ENCODE measurements at places on chromosomes 2 and 18.

DNA sequence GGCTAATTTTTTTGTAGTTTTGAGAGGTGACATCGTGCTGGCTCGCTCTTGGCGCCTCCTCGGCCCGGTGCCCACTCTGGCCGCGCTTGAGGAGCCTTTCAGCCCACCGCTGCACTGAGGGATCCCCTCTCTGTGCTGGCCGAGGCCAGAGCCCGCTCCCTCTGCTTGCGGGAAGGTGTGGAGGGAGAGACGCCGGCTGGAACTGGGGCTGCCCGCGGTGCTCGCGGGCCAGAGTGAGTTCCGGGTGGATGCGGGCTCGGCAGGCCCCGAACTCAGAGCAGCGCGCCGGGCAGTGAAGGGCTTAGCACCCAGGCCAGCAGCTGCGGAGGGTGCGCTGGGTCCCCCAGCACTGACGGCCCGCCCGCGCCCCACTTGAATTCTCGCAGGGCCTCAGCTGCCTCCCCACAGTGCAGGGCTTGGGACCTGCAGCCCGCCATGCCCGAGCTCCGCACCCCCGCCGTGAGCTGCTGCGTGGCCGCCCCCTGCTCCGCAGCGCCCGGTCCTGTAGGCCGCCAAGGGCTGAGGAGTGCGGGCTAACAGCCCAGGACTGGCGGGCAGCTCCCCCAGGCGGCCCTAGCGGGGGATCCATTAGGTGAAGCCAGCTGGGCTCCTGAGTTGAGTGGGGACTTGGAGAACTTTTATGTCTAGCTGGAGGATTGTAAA, 113.2 kb upstream of the ZSWIM2 start:
- DNase-seq = no peak

- DNase-seq = no peak
Observed at GRCh38 chr2:26086155-26086637, 52.3 kb downstream of the RAB10 start.

GRCh38 chr2:127208313-127208712, 11.8 kb downstream of the CYP27C1 start:
- no peak for DNase-seq

- no peak for DNase-seq
Observed at GRCh38 chr18:74702950-74703349, 105.3 kb downstream of the ZNF407 start.

- no peak for DNase-seq
Observed at GRCh38 chr2:26752656-26753055, 11.4 kb upstream of the SLC35F6 start.

DNA sequence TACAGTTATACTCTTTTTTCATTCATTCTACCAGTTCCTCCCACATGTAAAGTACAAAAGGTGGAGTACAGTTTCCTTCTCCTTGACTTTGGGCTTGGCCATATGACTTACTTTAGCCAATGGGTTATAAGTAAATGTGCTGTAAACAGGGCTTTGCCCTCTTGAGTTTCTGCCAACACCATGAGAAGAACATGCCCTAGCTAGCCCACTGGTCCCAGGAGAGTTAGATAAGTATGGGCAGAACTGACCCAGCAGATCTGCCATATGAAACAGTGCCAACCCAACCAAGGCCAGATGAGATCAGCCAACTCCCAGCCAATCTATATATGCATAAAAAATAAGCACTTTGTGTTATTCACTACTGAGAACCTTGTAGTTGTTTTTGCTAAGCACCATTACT, 25.5 kb downstream of the ZC3H8 start:
- no peak for DNase-seq

GRCh38 chr2:190094316-190094871, 31.9 kb upstream of the MSTN start:
- no peak for DNase-seq

DNA sequence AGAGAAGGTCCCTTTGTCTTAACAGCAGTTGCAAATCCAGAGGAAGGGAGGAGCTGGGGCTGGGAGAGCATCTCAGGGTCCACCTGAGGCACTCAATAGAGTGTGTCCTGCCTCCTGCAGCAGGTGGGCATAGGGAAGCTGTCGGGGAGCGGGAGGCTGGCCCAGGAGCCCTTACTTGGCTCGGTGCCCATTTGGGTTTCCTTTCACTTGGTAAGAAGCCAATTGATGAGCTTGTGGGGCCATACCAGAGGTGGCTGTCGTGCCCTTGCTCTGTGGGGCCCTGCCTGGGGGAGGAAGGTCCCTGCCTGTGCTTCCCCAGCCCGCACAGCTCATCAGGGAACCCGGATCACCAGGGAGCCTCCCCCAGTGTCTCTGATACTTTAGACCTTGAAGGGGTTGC, 229.7 kb downstream of the DYSF start:
- no peak for DNase-seq

- DNase-seq = no peak
Observed at GRCh38 chr2:142058149-142058548, 72.7 kb downstream of the LRP1B start.

DNA sequence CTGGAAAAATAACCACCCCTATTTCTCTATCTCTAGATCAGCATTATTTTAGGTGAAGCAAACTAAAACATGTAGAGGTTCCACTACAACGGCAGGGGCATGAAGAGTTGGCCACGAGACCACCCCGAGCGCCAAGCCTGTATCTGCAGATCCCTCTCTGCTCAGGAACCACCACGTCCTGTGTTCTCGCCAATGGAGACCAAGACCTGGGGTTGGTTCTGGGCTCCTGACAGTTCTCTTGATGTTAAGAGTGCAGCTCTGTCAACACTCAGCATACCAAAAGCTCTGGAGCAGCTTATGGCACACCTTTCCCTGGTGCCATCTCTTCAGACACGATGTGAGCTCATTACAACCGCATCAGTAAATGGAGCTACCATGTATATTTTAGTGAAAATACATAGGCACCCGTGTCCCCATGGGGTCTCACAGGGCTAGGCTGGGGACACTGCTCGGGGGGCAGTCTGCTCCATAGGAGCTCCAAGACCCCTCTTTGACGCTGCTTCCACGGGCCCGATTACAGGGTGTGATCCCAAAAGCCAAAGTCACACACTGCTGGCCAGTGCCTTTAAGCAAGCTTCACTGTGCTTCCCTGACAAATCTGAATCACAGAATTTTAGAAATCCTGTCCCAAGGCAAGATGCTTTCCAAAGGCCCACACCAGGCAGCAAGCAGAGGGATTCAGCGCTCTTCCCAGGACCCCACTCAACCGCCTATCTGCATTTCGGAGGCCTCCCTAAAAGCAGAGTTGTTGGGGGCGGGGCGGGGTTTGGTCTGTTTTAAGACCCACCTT, 72.2 kb downstream of the EMILIN2 start:
- DNase-seq = no peak

DNA sequence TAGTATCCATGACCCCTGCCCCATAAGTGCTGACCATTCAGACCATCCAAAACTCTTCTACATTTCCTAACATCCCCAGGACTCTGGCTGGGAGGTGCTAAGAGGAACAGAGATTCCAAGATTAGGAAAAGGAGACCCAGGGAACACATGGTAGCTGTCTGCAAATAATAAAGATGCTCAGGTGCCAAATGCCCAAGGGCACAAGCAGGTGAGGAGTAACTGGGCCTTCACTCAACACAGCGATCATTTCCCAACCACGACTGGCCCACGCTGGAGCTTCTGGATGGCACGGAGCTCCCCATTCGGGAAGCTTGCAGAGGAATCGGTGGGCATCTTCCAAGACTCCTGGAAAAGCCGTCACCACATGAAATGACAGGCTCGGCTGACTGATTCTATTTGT, 255.9 kb upstream of the SMIM21 start:
- DNase-seq = no peak

- DNase-seq = no peak
Observed at GRCh38 chr2:24813691-24814137, 20.5 kb downstream of the CENPO start.

GRCh38 chr2:9702604-9703084, 71.8 kb upstream of the YWHAQ start:
- DNase-seq = no peak

DNA sequence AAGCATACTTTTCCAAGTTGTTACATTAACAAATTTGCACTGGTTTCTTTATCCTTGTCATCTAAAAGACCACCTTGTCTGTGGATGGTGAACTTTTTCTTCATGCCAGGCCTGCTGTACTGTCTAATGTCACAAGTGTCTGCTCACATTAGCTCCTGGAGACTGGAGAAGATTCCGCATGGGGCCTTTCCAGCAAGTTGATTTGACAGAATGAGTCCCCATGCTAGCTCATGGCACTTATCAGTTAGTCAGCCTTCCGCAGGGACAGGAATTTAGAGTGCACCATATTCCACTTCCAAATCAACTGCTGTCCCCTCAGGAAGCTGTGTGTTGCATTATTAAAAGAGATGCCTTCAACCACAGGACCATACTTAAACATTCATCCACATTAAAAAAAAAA, 41.4 kb upstream of the LRPPRC start:
- no peak for DNase-seq

GRCh38 chr2:161947406-161947805, 126.6 kb downstream of the DPP4 start:
- DNase-seq = no peak

GRCh38 chr2:75342504-75343175, 143.3 kb upstream of the TACR1 start:
- DNase-seq = no peak

GRCh38 chr2:43280994-43281393, 54.6 kb upstream of the ZFP36L2 start:
- DNase-seq = no peak

Data from stimulated activated CD4-positive, alpha-beta T cell treated with anti-CD3 and anti-CD28 coated beads, Interleukin-12 subunit alpha, Interleukin-12 subunit beta, amount 100 ng/mL, for 4 hours (primary cell).